ENCODE measurements at places on chromosomes 16 and 17. TPM values are rescaled to one million over a fixed set of nuclear protein-coding genes. Genes with fewer than 3 reads are reported as not detected.
A peak's percentile ranks its signal among the peaks of the same experiment; 100 is the strongest.

GRCh38 chr17:27764589-27764988 is 35.7 kb downstream of the NOS2 start:
- no peak overlapping the region for H3K27ac ChIP-seq
- no peaks in the 10 kb centered on the region for H3K27me3 ChIP-seq
- no peaks in the 10 kb centered on the region for H3K4me1 ChIP-seq
- DNase-seq, result no peak

DNA sequence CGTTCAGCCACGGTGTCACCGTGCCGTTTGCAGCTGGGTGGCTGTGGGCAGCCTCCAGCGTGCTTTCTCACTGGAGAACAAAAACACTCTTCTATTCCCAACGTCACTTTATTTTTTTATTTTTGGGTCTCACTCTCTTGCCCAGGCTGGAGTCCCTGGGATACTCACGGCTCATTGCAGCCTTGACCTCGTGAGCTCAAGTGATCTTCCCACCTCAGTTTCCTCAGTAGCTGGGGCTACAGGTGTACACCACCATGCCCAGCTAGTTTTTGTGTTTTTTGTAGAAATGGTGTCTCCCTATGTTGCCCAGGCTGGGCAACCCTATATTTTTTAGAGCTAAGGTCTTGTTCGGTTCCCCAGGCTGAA is 34.4 kb upstream of the ZC3H18 start:
- H3K27ac ChIP-seq, result no peak overlapping the region
- no peak for DNase-seq
- H3K36me3 ChIP-seq, result no peaks in the 10 kb centered on the region
- no peaks in the 10 kb centered on the region for H3K27me3 ChIP-seq

- peaks cover 54% of the 10 kb centered on the region for H3K4me1 ChIP-seq
- H3K4me3 ChIP-seq, result peak within 1 kb of the TSS; percentile 57
- H3K36me3 ChIP-seq, result no peaks in the 10 kb centered on the region
- H3K27ac ChIP-seq, result no peak within 1 kb of the TSS
- peak; percentile 89 for DNase-seq
- no peaks in the 10 kb centered on the region for H3K27me3 ChIP-seq
Measured at GRCh38 chr17:42180922-42181850, at the start of gene KCNH4. KCNH4 (minus strand) TSS chr17:42181142; CDS start chr17:42180945, 197 bp downstream.

- H3K27me3 ChIP-seq, result no peaks in the 10 kb centered on the region
- H3K27ac ChIP-seq, result no peak overlapping the region
- no peak overlapping the region for H3K4me3 ChIP-seq
Measured at GRCh38 chr17:65552214-65552613, 9.2 kb downstream of the AXIN2 start.

DNA sequence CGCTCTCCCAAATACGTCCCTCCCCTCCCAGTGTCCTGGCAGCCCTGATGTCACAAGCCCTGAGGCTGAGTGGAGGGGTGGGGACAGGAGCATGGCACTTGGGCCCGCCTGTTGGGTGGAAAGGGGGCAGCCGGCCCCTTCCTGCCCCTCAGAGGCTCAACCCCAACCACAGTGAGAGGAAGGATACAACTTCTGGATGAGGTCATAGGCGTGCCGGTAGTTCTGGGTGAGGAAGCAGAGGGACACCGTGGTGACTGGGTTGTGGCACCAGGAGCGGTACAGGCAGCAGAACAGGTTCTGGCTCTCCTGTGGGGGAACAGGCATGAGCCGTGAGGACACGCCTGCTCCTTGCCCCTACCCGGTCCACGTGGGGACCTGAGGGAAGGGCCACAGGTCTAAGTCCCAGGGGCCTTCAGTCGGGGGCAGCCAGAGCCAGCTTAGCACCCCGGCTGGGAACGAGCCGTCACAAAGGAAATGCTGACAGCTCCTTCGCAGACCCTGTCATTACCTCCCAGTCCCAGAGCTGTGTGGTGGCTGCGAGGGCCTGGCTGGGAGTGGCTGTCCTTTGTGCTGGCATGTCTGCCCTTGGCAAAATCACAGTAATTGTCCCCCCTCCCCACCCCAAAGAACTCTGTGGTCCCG is 11.2 kb upstream of the MTSS2 start:
- H3K36me3 ChIP-seq, result peaks cover 8% of the 10 kb centered on the region
- no peak overlapping the region for H3K27ac ChIP-seq
- no peaks in the 10 kb centered on the region for H3K27me3 ChIP-seq
- no peak for DNase-seq
- no peaks in the 10 kb centered on the region for H3K4me1 ChIP-seq
- no peak overlapping the region for H3K4me3 ChIP-seq

- no peak overlapping the region for H3K4me3 ChIP-seq
- H3K27ac ChIP-seq, result no peak overlapping the region
- DNase-seq, result no peak
- H3K36me3 ChIP-seq, result no peaks in the 10 kb centered on the region
- no peaks in the 10 kb centered on the region for H3K4me1 ChIP-seq
- H3K27me3 ChIP-seq, result no peaks in the 10 kb centered on the region
Measured at GRCh38 chr16:82963653-82964052, 336.9 kb downstream of the CDH13 start.

- peaks cover 90% of the 10 kb centered on the region for H3K36me3 ChIP-seq
- H3K27me3 ChIP-seq, result no peaks in the 10 kb centered on the region
- no peaks in the 10 kb centered on the region for H3K4me1 ChIP-seq
- H3K27ac ChIP-seq, result no peak overlapping the region
Measured at GRCh38 chr17:5553479-5553878, 30.8 kb downstream of the NLRP1 start.

GRCh38 chr17:61770752-61771533 is 92.4 kb downstream of the BRIP1 start:
- H3K4me3 ChIP-seq, result no peak overlapping the region
- H3K4me1 ChIP-seq, result no peaks in the 10 kb centered on the region
- no peaks in the 10 kb centered on the region for H3K36me3 ChIP-seq
- no peaks in the 10 kb centered on the region for H3K27me3 ChIP-seq
- no peak for DNase-seq
- no peak overlapping the region for H3K27ac ChIP-seq

GRCh38 chr17:601244-601925 is 113.3 kb downstream of the VPS53 start:
- DNase-seq, result no peak
- H3K4me1 ChIP-seq, result no peaks in the 10 kb centered on the region
- peaks cover 32% of the 10 kb centered on the region for H3K36me3 ChIP-seq
- H3K27ac ChIP-seq, result no peak overlapping the region
- H3K27me3 ChIP-seq, result no peaks in the 10 kb centered on the region

- no peaks in the 10 kb centered on the region for H3K27me3 ChIP-seq
- no peaks in the 10 kb centered on the region for H3K36me3 ChIP-seq
- no peaks in the 10 kb centered on the region for H3K4me1 ChIP-seq
- no peak overlapping the region for H3K4me3 ChIP-seq
- no peak for DNase-seq
Measured at GRCh38 chr17:77045441-77046041, 95.2 kb upstream of the SEC14L1 start.

- H3K36me3 ChIP-seq, result no peaks in the 10 kb centered on the region
- H3K27me3 ChIP-seq, result no peaks in the 10 kb centered on the region
- no peak overlapping the region for H3K4me3 ChIP-seq
- H3K27ac ChIP-seq, result no peak overlapping the region
- H3K4me1 ChIP-seq, result no peaks in the 10 kb centered on the region
Measured at GRCh38 chr17:50805486-50805885, 29.9 kb upstream of the WFIKKN2 start.

DNA sequence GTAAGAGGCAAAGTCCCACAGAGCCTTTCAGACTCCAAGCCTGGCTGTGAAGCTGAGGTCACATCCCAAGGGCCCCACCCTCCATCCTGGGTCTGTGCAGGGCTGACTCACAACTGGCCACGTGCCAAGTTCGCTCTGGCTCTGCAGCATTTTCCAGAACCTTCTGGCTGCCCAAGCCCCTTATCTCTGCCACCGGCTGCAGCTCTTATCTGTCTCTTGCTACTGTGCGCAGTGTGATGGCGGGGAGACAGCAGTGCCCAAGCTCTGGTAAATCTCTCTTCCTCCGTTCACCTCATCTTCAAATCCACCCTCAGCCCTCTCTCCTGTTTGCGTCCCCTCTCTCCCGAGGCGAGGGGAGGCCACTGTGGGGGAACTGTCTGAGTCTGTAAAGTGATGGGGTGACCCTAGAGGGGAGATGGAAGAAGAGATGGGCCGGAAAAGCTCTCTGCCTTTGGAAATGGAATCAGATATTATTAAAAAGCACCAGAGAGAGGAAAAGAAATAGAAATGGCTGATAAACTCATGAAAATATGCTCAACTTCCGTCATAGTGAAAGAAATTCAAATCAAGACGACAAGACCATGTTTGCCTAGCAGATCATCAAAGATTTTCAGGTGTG is 162.7 kb upstream of the CDC42EP4 start:
- no peaks in the 10 kb centered on the region for H3K4me1 ChIP-seq
- no peak overlapping the region for H3K27ac ChIP-seq
- H3K36me3 ChIP-seq, result no peaks in the 10 kb centered on the region
- no peaks in the 10 kb centered on the region for H3K27me3 ChIP-seq
- DNase-seq, result no peak
- H3K4me3 ChIP-seq, result no peak overlapping the region

DNA sequence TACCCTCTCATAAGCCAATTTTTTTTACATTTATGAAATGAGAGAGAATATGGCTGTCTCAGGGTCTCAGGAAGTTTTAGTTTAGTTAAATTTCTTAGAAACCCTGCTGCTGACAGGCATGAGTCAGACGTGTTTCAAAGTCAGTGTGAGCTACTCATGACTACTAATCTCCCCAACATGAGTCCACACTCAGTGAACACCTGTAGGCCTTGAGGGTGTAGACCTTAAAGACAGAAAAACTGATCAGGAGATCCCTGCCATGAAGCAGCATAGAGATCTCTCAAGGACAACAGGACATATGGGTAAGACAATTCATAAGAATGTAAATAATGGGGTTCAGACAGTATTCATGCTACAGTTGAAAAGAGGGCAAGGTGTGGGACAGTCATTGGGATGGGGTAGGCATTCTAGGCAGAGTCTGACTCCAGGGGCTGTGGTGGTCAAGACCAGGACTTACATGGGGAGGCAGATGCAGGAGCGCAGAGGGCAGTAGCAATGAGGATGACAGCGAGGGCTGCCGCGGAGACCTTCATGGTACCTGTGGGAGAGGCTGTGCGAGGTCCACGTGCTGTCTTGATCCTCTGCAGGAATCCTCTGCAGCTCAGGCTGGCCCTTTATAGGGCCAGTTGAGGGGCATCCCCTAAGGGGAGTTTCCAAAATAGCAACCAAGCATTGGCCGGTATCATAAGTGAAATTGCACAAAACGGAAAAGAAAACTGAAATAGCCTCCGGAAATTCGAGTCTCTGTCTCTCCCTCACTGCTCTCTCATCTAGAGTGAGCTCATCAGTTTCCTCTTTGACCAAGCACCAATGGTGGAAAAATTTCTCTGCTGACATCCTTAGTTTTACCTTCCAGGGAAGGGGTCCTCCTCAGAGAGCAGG is at the start of gene CCL5:
Gene CCL5, minus strand, starts transcription at position 588 of the 882 bp plus-strand sequence.
- H3K4me3 ChIP-seq, result peak within 1 kb of the TSS; percentile 75
- no peaks in the 10 kb centered on the region for H3K36me3 ChIP-seq
- DNase-seq, result no peak
- no peak within 1 kb of the TSS for H3K27ac ChIP-seq
- H3K4me1 ChIP-seq, result peaks cover 4% of the 10 kb centered on the region

DNA sequence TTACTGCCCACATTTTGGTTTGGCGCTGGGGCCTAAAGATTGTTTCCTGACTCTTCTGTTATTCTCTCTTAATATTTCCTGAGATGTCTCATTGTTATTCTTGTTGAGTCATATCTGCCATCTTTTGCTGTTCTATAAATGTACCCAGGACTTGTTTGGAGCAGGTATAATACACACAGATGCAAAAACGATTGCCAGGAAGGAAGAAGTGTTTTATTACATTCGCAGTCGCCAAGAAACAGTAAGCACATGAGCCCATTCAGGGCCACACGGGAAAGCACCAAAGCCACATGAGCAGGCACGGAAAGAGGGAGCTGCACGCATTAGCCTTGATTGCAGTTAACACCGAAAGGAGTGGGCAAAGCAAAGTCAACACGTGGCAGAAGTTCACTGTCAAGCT is 70.2 kb downstream of the ARHGAP44 start:
- H3K27me3 ChIP-seq, result no peaks in the 10 kb centered on the region
- DNase-seq, result no peak
- no peak overlapping the region for H3K27ac ChIP-seq
- H3K36me3 ChIP-seq, result no peaks in the 10 kb centered on the region

- H3K27me3 ChIP-seq, result no peaks in the 10 kb centered on the region
- no peak overlapping the region for H3K27ac ChIP-seq
- H3K4me3 ChIP-seq, result no peak overlapping the region
- no peaks in the 10 kb centered on the region for H3K36me3 ChIP-seq
Measured at GRCh38 chr16:12186774-12187335, 210.3 kb downstream of the SNX29 start.

DNA sequence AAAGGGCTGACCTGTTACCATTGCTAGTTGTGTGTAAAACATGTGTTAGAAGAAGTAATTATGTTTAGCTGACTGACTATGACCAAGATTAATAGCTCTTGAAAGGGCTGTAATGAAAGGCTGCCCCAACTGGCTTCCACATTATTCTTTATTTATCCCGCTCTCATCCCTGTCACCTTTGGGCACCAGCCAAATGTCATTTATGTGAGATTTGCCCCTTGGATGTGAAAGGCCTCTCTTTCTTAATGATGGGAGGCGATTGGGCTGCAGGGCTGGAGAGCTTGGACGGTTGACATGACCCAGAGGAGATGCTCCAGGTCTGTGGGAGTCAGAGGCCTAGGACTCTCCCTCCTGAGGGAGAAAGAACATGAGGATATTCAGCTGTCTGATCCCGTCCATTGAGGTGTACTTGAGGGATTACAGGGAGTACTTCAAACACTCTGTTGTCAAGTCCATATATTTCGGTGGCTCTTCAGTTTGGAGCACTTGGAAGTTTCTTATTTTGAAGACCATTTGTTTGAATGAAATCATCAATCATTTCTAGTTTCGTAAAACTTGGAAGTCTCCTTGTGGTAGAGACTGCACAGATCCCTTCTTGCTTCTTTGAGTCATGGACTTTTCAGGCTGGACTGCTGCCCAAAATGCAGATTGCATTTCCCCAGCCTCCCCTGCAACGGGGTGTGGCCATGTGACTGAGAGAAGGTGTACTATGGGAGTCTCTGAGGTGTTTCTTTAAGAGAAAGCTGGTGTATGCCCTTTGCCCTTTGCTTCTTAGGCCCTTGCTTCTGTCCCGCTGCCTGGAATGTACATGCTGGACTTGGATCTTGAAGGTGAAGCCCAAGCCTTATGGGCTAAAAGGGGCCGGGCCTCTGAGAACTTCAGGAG is 51.3 kb downstream of the FTO start:
- no peaks in the 10 kb centered on the region for H3K4me1 ChIP-seq
- no peak overlapping the region for H3K27ac ChIP-seq
- H3K27me3 ChIP-seq, result no peaks in the 10 kb centered on the region
- H3K36me3 ChIP-seq, result no peaks in the 10 kb centered on the region

- H3K36me3 ChIP-seq, result peaks cover 6% of the 10 kb centered on the region
- H3K4me1 ChIP-seq, result peaks cover 86% of the 10 kb centered on the region
- no peak for DNase-seq
- peak overlapping the region; percentile 9 for H3K4me3 ChIP-seq
Measured at GRCh38 chr17:21036361-21036881, 6.4 kb downstream of the USP22 start.

GRCh38 chr16:23040246-23040645 is 109.0 kb downstream of the USP31 start:
- no peak overlapping the region for H3K4me3 ChIP-seq
- no peak overlapping the region for H3K27ac ChIP-seq
- H3K27me3 ChIP-seq, result peaks cover 4% of the 10 kb centered on the region
- H3K4me1 ChIP-seq, result no peaks in the 10 kb centered on the region

Gene HID1
- 1.4 TPM for polyA plus RNA-seq

Gene TSPOAP1
- 1.0 TPM for polyA plus RNA-seq

Gene ZSCAN32
- polyA plus RNA-seq, result 16.7 TPM

Gene NPIPA5
- polyA plus RNA-seq, result 0.32 TPM

Gene DOC2A
- not detected for polyA plus RNA-seq

Measured in CD4-positive, CD25-positive, alpha-beta regulatory T cell (primary cell).